Mammary epithelial cell (primary cell): ENCODE measurements at places on chromosomes 4 and X. TPM values are rescaled to one million over a fixed set of nuclear protein-coding genes. Genes with fewer than 3 reads are reported as not detected.

- peak; percentile 51 for DNase-seq
Measured at GRCh38 chrX:27728291-27728690, 79.5 kb upstream of the MAGEB10 start.

DNA sequence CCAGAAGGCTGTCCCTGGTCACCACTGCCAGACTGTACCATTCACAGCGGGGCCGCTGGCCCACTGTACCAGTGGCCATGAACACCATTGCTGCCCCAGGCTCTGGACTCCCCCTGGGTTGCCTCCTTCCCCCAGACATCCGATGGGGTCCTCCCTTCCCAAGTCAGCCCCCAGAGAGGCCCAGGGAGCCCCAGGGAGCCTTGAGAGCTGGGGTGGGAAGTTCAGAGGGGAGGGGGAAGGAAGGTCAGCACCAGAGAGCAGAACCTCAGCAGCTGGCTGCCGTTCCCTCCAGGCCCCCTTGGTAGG lies 441 bp upstream of the ARHGAP4 start:
- DNase-seq = no peak

TMPRSS11E gene
- 3.2 TPM for total RNA-seq

DNA sequence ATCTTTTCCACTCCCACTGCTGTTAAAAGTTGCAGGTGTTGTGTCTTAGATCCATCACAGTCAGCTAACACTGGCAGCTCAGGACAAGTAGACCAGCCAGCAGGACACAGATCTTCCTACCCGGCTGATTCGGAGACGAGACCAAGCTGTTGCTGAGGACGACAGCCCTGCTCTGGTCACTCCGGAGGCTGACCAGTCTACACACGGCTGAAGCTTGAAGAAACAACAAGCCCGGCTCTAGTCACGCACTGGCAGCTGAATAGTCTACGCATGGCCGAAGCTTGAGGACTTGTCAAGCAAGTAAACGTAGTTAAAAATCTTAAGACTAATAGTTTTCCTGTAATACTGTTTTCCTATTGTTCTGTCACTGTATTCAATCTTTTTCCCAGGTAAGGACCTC lies 1.8 kb downstream of the ACOX3 start:
- DNase-seq = no peak

DNA sequence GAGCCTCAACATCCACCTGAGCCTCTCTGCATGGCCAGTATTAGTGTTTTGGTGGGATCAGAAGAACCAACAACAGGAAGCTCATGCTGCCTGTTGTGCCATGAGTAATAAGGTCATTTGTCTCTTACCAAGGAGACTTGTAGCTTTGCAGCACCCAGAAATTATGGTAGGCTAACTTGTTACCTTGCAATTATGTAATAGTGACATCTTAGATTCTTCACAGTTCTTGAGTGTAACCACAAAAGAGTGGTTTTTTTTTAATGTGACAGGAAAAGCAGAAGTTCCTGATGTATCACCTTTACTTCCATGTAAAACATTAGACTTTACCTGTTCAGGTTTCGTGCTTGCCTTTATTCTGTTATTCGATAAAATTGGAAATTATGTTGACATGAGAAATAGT lies 263.9 kb upstream of the CXXC4 start:
- DNase-seq = no peak

- no peak for DNase-seq
Measured at GRCh38 chr4:118171381-118171780, 137.1 kb downstream of the NDST3 start.

DNA sequence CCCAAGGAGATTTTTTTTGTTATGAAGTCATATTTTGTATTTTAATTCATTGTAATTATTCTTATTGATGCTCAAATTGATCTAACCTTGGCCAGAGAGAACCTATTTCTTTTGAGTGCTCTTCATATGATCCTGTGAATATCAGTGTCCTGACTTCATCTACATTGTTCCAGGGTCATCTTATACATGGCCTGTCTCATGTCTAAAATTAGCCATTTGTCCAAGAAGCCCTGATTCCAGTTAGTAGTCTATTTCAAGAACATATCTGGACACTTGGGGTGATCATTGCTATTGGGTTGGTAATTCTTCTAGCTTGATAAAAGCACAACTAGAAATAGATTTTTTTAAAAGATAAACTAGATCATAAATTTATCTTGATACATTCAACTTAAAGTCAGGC lies 266.2 kb downstream of the SPRY1 start:
- no peak for DNase-seq

DNA sequence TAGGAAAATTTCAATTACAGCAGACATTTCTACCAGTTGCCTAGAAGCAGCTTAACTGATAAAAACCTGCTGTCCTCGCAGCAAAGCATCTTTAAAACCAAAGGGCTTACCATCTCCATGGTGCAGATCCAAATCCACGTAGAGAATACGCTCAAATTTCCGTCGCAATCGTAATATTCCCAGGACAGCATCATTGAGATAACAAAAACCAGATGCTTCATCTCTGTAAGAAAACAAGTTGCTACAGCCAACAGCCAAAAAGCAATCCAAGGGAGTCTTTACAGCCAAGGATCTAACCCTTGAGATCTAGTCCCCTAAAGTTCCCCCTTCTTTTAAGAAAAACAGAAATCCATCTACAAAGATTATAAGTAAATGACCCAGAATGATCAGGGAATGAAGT lies 77.6 kb downstream of the HDAC8 start:
- DNase-seq = no peak

GRCh38 chr4:26985873-26986272 lies 125.2 kb downstream of the STIM2 start:
- DNase-seq = no peak

- no peak for DNase-seq
Measured at GRCh38 chr4:44025376-44026020, 423.1 kb downstream of the KCTD8 start.

- DNase-seq = peak; percentile 26
Measured at GRCh38 chr4:4693258-4693657, 151.4 kb upstream of the STX18 start.

MAGED1 gene
- 135 TPM for total RNA-seq

- no peak for DNase-seq
Measured at GRCh38 chr4:153816542-153816941, 27.7 kb upstream of the SFRP2 start.
